CD4-positive, alpha-beta memory T cell (primary cell): ENCODE measurements at places on chromosomes 3 and 15.

DNA sequence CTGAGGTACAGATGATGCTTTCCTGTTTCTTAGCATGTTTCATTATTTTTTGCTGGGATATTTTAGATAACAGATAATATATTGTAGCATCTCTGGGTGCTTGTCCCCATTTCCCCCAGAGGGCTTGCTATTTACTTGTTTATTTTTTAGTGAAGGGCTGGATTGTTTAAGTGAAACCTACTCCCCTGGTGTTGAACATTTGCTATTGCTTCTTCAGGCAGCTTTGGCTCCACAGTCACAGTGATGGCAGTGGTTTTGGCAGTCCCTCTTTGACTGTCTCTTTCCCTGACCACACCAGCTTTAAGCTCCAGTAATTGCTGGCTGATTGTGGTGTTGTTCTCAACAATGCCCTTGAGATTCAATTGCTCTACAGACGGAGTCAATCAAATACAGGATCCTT is 128.9 kb downstream of the KLF13 start:
- no peak for DNase-seq

- peak; percentile 10 for DNase-seq
Measured at GRCh38 chr15:23642413-23643044, 5.1 kb downstream of the MAGEL2 start.

GRCh38 chr3:52817860-52818259 is 12.6 kb downstream of the ITIH4 start:
- DNase-seq: no peak

DNA sequence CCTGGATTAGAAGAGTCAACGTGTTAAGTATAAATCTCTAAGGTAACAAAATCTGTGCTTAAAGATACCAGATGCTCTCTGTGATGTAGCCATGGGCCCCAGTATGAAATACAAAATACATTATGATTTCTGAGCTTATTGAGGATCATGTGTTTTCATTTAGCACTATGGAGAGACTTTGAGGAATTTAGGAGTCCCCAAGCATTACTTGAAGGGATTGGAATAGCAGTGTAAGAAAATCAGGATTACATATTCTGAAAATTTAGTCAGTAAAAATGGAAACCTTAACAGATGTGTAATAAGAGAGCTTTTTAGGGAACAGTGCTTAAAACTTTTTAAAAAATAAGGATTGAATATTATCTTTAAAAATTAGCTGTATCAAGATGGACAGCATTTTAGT is 35.5 kb downstream of the ECT2 start:
- no peak for DNase-seq

DNA sequence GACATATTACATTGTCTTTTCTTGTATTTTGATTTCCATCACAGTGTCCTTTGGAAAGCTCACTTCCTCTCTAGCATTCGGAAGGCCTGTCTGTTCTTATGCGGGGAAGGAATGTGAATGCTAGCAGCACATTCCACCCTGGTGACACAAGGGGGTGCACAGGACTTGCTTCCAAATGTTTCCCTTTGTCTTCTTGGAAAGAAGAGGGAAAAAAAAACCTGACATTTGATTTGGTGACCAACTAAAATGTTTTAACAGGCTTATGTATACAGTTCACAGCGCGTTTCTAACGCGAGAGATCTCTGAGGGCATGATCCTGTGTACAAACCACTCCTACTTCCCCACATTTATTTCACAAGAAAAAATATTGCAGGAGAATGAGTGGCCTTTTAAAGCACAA is 107.6 kb upstream of the FXR1 start:
- no peak for DNase-seq

DNA sequence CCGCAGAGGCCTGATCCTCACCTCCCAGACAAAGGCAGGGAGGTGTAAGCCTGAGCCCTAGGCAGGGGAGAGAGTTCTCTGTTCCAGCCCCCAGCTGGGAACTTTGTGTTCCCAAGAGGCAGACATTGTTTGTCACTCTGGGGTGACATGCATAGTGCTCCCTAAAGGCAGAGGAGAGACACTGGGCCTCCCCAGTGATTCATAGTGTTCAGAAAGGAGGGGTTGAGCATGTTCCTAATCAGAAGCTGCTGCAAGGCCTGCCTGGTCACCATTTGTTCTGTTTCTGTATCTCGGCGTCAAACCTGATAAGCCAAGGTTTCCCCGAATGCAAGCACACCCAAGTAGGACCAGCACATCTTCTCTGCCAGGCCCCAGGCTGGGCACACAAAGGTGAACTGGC is 24.0 kb upstream of the SLC6A6 start:
- DNase-seq: no peak

DNA sequence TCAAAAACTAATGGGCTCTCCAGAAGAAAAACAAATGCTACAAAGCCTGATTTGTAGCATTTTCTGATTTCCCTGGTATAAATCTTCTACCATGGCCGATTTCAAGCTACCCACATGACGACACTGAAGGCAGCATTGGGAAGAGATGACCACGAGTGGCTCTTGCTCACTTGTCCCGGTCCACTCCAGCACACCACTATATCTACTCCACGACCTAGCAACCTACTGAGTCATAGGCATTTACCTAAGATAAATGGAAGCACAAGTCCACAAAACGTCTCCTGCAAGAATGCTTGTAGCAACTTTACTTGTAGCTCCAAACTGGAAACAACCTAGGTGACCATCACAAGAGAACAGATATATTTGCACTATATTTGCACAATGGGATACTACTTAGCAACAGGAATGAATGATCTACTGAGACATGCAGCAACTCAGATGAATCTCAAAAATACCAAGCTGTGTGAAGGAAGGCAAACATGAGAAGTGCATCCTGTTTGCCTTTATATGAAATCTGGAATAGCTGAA is 60.8 kb upstream of the HES1 start:
- DNase-seq: no peak

GRCh38 chr3:49652218-49652902 is 21.8 kb upstream of the APEH start:
- no peak for DNase-seq

GRCh38 chr15:74988007-74988800 is 7.2 kb upstream of the SCAMP5 start:
- peak; percentile 15 for DNase-seq

GRCh38 chr3:67587811-67588210 is 66.6 kb downstream of the SUCLG2 start:
- DNase-seq: no peak

GRCh38 chr3:15052335-15053242 is 12.5 kb downstream of the MRPS25 start:
- DNase-seq: no peak

- DNase-seq: no peak
Measured at GRCh38 chr3:65575376-65575840, 463.3 kb downstream of the MAGI1 start.

DNA sequence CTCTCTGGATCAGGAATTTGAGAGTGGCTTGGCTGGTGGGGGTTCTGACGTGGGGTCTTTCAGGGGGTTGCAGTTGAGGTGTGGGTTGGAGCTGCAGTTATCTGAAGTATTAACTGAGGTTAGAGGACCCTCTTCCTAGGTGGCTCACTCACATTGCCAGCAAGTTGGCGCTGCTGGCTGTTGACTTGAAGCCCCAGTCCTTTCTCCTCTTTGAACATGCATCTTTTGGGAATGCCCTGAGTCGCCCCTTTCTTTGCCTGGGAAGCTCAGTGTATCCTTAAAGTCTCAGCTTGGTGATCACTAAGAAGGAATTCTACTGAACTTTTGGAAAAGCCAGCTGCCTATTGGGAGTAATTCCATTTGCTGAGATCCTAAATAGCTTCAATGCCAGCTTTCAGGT is 13.0 kb upstream of the AMOTL2 start:
- DNase-seq: no peak

- no peak for DNase-seq
Measured at GRCh38 chr3:54294214-54294613, 171.9 kb downstream of the CACNA2D3 start.

GRCh38 chr3:188147782-188148181 is 6.2 kb upstream of the LPP start:
- no peak for DNase-seq

- DNase-seq: no peak
Measured at GRCh38 chr3:50603261-50604109, 8.1 kb downstream of the CISH start.

GRCh38 chr3:43001556-43002121 is 22.5 kb downstream of the GASK1A start:
- DNase-seq: no peak

DNA sequence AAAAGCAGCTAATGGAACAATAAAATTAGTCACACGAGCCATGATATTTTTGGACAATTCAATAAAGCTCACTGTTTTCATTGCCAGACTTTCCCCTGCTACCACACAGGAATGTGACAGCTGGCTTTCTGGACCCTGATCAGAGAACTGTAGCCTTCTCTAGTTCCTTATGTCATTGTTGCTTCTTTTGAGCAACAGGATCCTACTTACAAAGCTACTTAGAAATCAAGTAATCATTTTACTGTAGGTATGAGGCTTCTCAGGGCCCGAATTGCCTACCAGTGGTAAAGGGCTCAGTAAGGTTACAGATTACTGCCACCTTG is 94.3 kb upstream of the AADACL2 start:
- DNase-seq: no peak

GRCh38 chr3:9864200-9864927 is 15.7 kb downstream of the CIDEC start:
- no peak for DNase-seq

DNA sequence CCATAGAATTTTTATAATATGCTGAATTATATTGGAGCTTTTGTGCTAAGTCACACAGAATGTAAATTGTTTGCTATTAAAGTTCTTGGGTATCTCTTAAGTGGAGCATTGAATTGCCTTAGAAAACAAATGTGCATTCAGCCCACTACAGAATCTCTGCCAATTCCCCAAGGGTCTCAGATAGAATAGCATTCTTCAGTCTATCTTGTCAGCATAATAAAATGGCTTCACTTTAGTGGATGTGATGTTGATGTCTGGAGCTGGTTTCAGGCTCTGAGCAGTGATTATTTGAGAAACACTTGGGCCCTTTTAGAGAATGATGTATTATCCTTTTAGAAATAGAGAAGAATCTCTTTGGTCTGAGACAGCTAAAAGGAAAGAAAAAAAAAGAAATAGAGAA is 45.2 kb downstream of the LRCH3 start:
- DNase-seq: no peak

GRCh38 chr3:51547274-51547673 is 8.8 kb downstream of the RAD54L2 start:
- no peak for DNase-seq

DNA sequence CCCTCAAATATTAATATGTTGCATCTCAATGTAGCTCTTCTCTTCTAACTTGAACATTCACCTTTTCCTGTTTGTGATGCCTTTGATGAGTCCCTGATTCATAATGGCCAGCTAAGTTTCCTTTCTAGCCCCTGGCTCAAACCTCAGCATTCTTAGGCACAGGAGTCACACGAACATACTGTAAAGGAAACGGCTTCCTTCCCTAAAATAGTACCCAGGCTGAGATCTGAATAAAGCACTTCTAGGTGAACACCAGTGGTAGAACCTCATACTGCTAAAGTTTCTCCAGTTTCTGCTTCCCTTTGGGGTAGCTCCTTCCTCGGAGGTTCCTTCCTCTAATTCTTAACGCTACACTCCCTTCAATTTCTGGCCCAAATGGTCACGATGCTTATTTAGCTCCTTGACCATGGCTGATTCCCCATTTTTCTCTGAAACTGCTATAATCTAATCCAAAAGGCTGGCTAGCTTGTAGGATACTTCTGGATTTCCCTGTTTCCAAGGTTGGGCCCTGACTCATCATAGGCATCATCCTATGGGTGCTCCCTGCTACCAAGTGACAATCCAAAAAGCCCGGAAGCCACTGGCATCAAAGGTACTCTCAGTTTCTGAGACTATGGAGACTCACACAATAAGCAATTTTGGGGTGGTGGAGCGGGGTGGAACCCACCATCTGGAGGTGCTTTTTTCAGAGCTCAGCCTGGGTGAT is 2.4 kb downstream of the ANAPC13 start:
- DNase-seq: no peak

- DNase-seq: no peak
Measured at GRCh38 chr15:68385240-68385561, 46.8 kb downstream of the ITGA11 start.

- DNase-seq: no peak
Measured at GRCh38 chr15:82165948-82166376, 96.6 kb downstream of the EFL1 start.

- DNase-seq: no peak
Measured at GRCh38 chr3:183259087-183259486, 6.0 kb downstream of the B3GNT5 start.

GRCh38 chr15:33700695-33701303 is 267.5 kb upstream of the CHRM5 start:
- DNase-seq: peak; percentile 47

GRCh38 chr3:123143669-123144411 is 57.9 kb upstream of the SEC22A start:
- no peak for DNase-seq

GRCh38 chr3:101689286-101689685 is 2.8 kb upstream of the RPL24 start:
- no peak for DNase-seq

- no peak for DNase-seq
Measured at GRCh38 chr3:132606085-132606484, 9.0 kb downstream of the ACKR4 start.

DNA sequence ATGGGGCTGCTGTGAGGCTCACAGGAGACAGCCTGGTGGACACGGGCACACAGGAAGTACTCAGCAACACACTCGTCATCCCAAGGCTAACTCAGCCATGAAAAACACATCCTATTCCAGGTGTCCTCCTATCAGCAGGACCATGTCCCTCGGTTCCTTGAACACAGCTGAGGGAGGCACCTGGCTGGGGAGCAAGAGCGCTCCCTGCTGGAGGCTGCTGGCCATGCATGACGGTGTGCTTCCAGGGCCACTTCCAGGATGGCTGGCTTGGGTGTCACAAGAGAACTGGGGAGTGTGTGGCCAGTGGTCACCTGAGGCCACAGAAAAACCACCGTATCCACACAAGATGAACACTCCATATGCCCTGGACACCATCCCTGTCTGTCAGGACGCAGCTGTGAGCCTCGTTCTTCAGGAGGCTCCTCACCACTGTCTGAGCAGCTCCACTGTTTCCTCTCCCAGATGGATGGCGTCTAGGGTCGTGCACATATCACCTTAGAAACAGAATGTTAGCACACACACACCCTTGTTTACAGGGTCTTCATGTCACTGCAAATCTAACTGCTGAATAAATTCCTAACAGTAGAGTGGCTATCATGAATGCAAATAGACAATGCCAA is 31.0 kb downstream of the POC1A start:
- DNase-seq: peak; percentile 70

DNA sequence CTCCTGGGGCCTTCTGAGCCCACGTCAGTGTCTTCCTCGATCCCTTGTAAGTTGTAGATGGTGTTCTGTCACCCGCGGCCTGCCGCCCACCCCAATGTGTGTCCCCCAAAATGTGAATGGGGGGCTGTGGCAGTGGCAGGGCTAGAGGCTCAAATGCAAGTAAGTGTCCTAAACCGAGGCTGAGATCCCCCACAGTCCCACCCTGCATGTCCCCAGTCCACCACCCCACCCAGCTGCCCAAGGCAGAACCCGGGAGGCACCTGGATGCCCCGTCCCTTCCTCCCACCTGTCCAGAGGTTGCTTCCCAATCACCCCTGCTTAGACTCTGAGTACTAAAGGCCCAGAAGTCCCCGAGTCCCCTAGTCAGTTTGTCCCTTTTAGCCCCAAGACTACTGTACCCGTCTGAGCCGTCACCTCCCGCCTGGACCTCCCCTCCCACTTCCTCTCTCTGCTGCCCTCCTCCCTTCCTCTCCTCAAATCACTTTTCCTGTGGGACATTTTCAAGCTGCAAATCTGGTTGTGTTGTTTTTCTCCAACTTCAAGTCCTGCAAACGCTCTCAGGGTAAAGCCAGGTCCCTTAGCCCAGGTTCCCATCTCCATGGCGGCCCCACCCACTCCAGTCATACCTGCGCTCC is 11.8 kb upstream of the PLXND1 start:
- DNase-seq: no peak

- peak; percentile 73 for DNase-seq
Measured at GRCh38 chr3:50971487-50971924, 296.8 kb downstream of the DOCK3 start.
